ENCODE measurements at places on chromosomes 13 and 19. TPM values are rescaled to one million over a fixed set of nuclear protein-coding genes. Genes with fewer than 3 reads are reported as not detected.
A peak's percentile ranks its signal among the peaks of the same experiment; 100 is the strongest.

DNA sequence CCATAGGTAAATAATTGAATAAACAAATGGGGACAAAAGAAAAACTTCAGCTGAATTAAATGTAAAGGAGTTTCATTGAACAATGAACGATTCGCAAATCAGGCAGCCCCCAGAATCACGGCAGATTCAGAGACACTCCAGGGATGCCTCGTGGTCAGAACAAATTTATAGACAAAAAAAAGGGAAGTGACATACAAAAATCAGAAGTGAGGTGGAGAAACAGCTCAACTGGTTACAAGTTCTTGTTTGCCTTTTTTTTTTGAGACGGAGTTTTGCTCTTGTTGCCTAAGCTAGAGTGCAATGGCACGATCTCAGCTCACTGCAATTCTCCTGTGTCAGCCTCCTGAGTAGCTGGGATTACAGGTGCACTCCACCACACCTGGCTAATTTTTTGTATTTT lies 5.7 kb downstream of the ZNF566 start:
- no peaks in the 10 kb centered on the region for H3K27me3 ChIP-seq
- no peak for DNase-seq
- H3K4me3 ChIP-seq: no peak overlapping the region
- H3K36me3 ChIP-seq: no peaks in the 10 kb centered on the region

GRCh38 chr19:47663435-47663910 lies 49.7 kb upstream of the EHD2 start:
- H3K36me3 ChIP-seq: no peaks in the 10 kb centered on the region
- DNase-seq: peak; percentile 98
- H3K27ac ChIP-seq: peak overlapping the region; percentile 96
- H3K4me1 ChIP-seq: peaks cover 24% of the 10 kb centered on the region

DNA sequence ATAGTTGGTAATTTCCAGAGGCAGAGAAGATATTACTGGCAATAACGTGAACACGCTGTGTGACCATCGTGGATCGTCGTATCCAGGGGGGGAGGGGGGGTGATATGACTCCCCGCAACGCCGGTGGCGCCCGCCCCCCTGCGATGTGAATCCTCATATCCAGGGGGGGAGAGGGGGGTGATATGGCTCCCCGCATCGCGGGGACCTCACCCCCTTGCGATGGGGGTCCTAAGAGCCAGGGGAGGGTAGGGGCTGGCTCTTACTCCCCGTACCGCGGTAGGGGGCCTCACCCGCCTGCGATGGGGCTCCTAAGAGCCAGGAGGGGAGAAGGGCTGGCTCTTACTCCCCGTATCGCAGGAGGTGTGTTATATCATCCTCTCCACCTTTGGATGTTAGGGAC lies 31.3 kb upstream of the RGCC start:
- no peaks in the 10 kb centered on the region for H3K4me1 ChIP-seq
- H3K4me3 ChIP-seq: no peak overlapping the region

The SLC8A2 gene
- total RNA-seq: under 0.01 TPM

The ZNF528 gene
- total RNA-seq: 21.3 TPM

DNA sequence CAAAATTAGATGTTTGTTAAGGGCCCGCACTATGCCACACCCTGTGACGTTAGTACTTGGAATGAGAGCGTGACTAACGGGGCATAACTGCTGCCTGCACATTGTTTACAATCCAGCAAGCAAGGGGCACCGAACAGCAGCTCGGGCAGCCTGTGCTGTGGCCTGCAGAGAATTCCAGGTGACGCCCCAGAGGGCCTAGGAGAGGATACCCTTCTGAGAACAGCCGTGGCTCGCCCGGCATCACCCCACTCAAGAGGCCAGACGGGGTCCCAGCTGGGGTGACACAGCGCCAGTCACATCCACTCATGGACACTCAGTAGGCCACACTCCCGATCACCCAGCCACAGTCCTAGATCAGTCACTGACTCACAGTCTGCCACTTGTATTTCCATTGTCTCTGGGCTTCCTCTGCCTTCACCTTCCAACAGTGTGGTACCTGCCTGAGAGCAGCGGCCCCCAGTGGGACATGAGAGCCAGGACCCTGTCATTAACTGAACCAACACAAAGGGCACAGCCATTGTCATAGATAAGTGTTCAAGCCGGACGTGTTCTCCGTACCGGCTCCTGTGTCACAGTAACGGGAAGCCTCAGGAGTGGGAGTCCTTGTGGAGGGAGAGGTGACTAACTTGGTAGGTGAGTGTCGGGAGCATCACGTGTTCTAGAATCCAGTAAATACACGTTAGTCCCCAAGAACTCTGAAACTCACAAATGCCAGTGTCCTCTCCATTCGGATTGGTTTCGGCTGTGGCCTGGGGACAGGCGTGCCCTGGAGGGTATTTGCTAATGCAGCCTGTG lies 7.5 kb downstream of the ZNF331 start:
- H3K36me3 ChIP-seq: peaks cover 3% of the 10 kb centered on the region
- peak; percentile 77 for DNase-seq
- H3K27ac ChIP-seq: peak overlapping the region; percentile 80
- no peaks in the 10 kb centered on the region for H3K27me3 ChIP-seq

The ZNF333 gene
- 26.9 TPM for total RNA-seq

The PDX1 gene
- total RNA-seq: not detected

- H3K4me1 ChIP-seq: no peaks in the 10 kb centered on the region
- H3K36me3 ChIP-seq: no peaks in the 10 kb centered on the region
Observed at GRCh38 chr13:43880214-43880855, 631 bp downstream of the LACC1 start.

The RPL13A gene
- total RNA-seq: 5,250 TPM

DNA sequence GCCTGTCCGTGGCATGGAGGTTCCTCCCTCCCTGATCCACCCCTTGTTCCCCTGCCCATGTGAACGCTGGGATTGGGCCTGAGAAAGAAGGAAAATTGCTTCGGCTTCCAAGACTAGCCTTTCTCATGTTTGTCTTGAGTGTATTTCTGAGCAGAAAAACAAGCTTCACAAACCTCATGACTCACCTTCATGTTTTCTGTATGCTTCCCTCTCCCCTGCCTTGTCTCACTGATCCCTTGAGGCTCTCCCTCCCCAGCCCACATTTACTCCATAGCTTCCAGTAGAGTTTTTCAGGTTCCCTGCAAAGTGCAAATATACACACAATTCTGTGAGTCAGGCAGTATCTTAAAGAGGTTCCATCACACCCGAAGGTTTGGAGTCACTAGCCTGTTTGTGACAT lies 572.4 kb downstream of the UQCRFS1 start:
- no peak overlapping the region for H3K27ac ChIP-seq
- H3K4me3 ChIP-seq: no peak overlapping the region
- H3K36me3 ChIP-seq: no peaks in the 10 kb centered on the region
- no peak for DNase-seq
- H3K4me1 ChIP-seq: no peaks in the 10 kb centered on the region

GRCh38 chr13:31930490-31930889 lies 101.1 kb upstream of the FRY start:
- no peaks in the 10 kb centered on the region for H3K4me1 ChIP-seq
- no peaks in the 10 kb centered on the region for H3K27me3 ChIP-seq
- no peak overlapping the region for H3K27ac ChIP-seq
- no peaks in the 10 kb centered on the region for H3K36me3 ChIP-seq
- no peak for DNase-seq

DNA sequence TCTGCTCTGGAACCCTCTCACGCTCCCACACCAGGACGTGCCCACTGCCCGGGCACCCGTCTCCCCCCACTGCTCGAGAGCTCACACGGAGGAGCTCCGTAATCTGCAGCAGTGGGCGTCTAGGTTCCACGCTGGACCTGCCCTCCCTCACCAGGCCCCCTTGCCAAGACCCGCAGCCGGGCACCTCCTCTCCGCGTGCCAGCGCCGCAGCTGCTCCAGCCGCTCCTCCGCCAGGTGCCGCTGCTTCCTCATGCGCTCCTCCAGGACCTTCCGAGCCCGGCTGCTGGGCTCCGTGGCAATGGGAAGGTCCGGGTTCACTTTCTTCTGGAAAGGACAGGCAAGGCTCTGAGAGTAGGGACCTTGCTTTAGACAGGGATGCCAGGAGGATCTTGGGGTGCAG lies 35.0 kb upstream of the MATK start:
- H3K27ac ChIP-seq: no peak overlapping the region
- no peak overlapping the region for H3K4me3 ChIP-seq
- H3K27me3 ChIP-seq: no peaks in the 10 kb centered on the region
- no peaks in the 10 kb centered on the region for H3K4me1 ChIP-seq
- H3K36me3 ChIP-seq: no peaks in the 10 kb centered on the region

GRCh38 chr19:1355568-1356507 lies 27.9 kb upstream of the NDUFS7 start:
- H3K4me1 ChIP-seq: peaks cover 5% of the 10 kb centered on the region
- peak overlapping the region; percentile 5 for H3K27ac ChIP-seq
- peak; percentile 22 for DNase-seq
- peak overlapping the region; percentile 77 for H3K4me3 ChIP-seq
- no peaks in the 10 kb centered on the region for H3K27me3 ChIP-seq
- peaks cover 8% of the 10 kb centered on the region for H3K36me3 ChIP-seq

DNA sequence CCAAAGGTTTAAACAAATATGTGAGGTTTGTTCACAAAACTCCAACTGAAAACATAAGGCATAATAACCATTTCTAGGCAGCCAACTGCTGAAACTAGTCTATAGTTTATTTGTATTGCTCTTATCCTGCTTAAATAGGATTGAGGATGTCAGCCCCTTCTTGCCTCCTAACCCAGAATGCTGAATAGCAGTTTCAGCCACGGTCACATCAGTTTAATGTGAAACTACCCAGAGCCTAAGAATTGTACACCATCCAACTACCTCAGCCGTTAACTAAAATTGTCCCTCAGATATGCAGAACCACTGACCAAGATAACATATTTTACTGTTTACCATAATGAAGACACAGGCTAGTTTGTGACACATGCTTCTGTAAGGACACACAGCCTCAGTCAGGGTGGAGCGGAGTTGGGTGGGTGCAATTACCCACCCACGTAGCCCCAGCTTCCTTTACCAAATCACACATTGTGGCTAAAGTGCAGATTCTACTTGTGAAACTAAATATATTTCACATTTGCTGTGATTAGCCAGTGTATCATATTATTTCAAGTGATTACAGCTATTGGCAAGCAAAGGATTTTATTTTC lies 259.9 kb downstream of the EFNB2 start:
- no peaks in the 10 kb centered on the region for H3K4me1 ChIP-seq
- no peak overlapping the region for H3K4me3 ChIP-seq
- no peaks in the 10 kb centered on the region for H3K36me3 ChIP-seq
- peak; percentile 50 for DNase-seq
- no peak overlapping the region for H3K27ac ChIP-seq
- H3K27me3 ChIP-seq: no peaks in the 10 kb centered on the region

GRCh38 chr19:16370641-16371391 lies 46.2 kb downstream of the KLF2 start:
- H3K27me3 ChIP-seq: no peaks in the 10 kb centered on the region
- DNase-seq: no peak
- no peak overlapping the region for H3K27ac ChIP-seq

- no peak overlapping the region for H3K4me3 ChIP-seq
- no peaks in the 10 kb centered on the region for H3K4me1 ChIP-seq
- H3K27ac ChIP-seq: no peak overlapping the region
- H3K27me3 ChIP-seq: no peaks in the 10 kb centered on the region
Observed at GRCh38 chr19:4096049-4096892, 27.7 kb downstream of the MAP2K2 start.

GRCh38 chr19:8204961-8205360 lies 4.2 kb upstream of the CERS4 start:
- H3K27ac ChIP-seq: no peak overlapping the region
- peaks cover 4% of the 10 kb centered on the region for H3K27me3 ChIP-seq
- no peak overlapping the region for H3K4me3 ChIP-seq
- no peaks in the 10 kb centered on the region for H3K36me3 ChIP-seq

GRCh38 chr19:33558856-33559255 lies 37.3 kb upstream of the PEPD start:
- H3K4me1 ChIP-seq: no peaks in the 10 kb centered on the region
- H3K27ac ChIP-seq: no peak overlapping the region
- H3K27me3 ChIP-seq: no peaks in the 10 kb centered on the region
- H3K36me3 ChIP-seq: no peaks in the 10 kb centered on the region

The ATP4B gene
- total RNA-seq: not detected

The HPN gene
- total RNA-seq: 0.51 TPM

DNA sequence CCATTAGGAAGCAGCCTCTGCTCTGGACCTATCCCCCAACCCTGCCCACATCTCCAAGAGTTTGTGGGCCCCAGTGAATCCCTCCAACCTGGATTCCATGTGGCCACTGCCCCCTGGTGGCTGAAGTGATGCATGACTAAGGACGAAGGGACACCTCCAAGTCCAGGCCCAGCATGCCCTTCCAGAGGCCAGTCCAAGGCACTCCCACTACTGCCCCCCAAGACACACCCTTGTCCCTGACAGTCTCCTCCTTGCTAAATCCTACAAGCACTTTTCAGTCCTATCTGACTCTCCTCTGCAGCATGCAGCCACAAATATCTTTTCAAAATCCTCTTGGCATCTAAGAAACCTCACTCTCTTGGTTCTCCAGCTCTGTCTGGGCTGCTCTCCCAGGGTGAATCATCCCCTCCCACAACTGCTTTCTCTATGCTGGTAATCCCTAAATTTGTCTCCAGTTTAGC lies 33.0 kb downstream of the DEDD2 start:
- no peak overlapping the region for H3K27ac ChIP-seq
- DNase-seq: peak; percentile 84
- H3K27me3 ChIP-seq: peaks cover 17% of the 10 kb centered on the region
- H3K4me1 ChIP-seq: no peaks in the 10 kb centered on the region

- peak; percentile 46 for DNase-seq
- H3K4me1 ChIP-seq: no peaks in the 10 kb centered on the region
- no peaks in the 10 kb centered on the region for H3K36me3 ChIP-seq
- no peak overlapping the region for H3K27ac ChIP-seq
Observed at GRCh38 chr13:105660561-105660960, 874.9 kb downstream of the EFNB2 start.

GRCh38 chr19:34731019-34731829 lies 2.8 kb upstream of the ZNF181 start:
- H3K27ac ChIP-seq: no peak overlapping the region
- DNase-seq: no peak
- H3K4me3 ChIP-seq: no peak overlapping the region
- H3K4me1 ChIP-seq: peaks cover 4% of the 10 kb centered on the region
- H3K27me3 ChIP-seq: no peaks in the 10 kb centered on the region

The SLC7A9 gene
- total RNA-seq: 0.17 TPM

The SIGLEC7 gene
- total RNA-seq: not detected

The ZSCAN18 gene
- 51.6 TPM for total RNA-seq

GRCh38 chr13:35744566-35745178 lies 268.2 kb upstream of the MAB21L1 start:
- no peaks in the 10 kb centered on the region for H3K27me3 ChIP-seq
- H3K4me3 ChIP-seq: no peak overlapping the region
- H3K36me3 ChIP-seq: no peaks in the 10 kb centered on the region
- DNase-seq: no peak
- no peaks in the 10 kb centered on the region for H3K4me1 ChIP-seq

DNA sequence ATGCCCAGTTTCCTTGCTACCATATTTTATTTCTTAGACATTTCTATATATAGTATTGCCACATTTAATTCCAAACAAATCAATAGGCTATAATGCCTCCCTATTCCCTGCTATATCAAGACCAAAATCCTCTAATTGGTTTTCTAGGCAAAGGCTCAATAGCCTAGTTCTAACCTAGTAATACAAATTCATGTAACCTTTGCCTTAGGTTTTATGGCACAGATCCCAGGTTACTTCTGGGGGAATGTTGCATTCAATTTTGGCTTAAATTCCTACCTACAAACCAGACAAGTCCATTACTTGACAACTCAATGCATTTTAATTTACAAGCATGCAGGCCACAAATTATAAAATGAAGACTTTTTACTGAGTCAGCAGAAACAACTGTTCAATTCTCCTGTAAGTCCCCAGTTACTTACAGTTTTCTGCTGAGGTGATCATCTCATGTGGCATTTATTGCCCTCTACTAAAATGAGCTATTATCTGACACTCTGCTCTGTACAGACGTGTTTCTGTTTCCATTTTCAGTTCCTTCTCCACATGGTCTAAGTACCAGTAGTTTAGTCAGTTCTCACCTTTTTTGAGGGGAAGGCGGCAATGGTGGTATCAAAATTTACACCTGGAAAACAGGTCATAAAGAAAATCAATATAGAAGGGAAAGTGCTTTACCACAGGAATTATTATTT lies 11.7 kb downstream of the KCNRG start:
- no peak overlapping the region for H3K27ac ChIP-seq
- H3K27me3 ChIP-seq: no peaks in the 10 kb centered on the region
- H3K36me3 ChIP-seq: peaks cover 5% of the 10 kb centered on the region
- no peaks in the 10 kb centered on the region for H3K4me1 ChIP-seq
